ENCODE measurements at places on chromosomes 4 and X.
A peak's percentile ranks its signal among the peaks of the same experiment; 100 is the strongest.

GRCh38 chr4:26308568-26308967 lies 12.2 kb upstream of the RBPJ start:
- H3K4me1 ChIP-seq: no peaks in the 10 kb centered on the region
- H3K4me3 ChIP-seq: no peak overlapping the region
- no peak for DNase-seq
- H3K36me3 ChIP-seq: no peaks in the 10 kb centered on the region

GRCh38 chr4:15413623-15414019 lies 14.2 kb upstream of the C1QTNF7 start:
- H3K4me1 ChIP-seq: no peaks in the 10 kb centered on the region
- H3K4me3 ChIP-seq: no peak overlapping the region
- no peak for DNase-seq
- no peaks in the 10 kb centered on the region for H3K27me3 ChIP-seq
- peak overlapping the region; percentile 81 for H3K27ac ChIP-seq
- no peaks in the 10 kb centered on the region for H3K36me3 ChIP-seq

- peaks cover 5% of the 10 kb centered on the region for H3K4me1 ChIP-seq
- no peaks in the 10 kb centered on the region for H3K27me3 ChIP-seq
- H3K36me3 ChIP-seq: no peaks in the 10 kb centered on the region
- H3K4me3 ChIP-seq: no peak overlapping the region
- no peak overlapping the region for H3K27ac ChIP-seq
These were observed 20.5 kb downstream of the SEL1L3 start for GRCh38 chr4:25842229-25842845.

DNA sequence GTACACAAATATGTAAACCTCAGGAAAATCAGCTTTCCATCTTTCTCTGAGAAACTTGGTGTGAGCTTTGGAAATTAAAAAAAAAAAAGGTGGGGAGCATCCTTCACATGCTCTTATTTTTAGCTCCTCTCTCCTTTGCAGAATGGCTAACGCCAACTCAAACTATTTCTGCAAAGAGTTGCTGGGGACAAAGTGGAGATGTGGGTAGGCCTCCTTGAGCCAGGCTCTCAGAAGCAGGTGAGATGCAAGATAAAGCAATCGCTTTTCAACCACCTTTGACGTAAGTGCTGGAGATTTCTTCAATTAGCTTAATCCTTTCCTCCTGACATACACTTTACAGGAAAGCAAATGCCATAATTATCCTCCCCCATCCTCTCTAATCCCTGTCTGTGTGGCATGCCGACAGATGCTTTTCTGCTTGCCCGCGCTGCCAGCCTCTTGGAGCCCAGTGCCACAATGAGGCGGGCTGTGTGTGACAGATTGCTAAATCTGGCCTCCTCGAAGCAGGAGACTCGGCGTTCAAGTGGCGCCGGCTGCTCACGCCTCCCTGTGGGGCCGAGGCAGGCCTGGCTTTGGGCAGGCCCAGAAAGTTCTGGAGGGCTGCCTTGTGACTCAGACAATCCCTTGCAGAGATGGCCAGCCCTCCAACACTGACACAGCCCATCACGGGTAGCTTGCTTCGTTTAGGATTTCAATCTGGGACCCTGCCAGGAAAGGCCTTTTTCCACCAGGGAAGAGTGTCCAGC lies 64.9 kb upstream of the SOD3 start:
- H3K4me3 ChIP-seq: no peak overlapping the region
- DNase-seq: peak; percentile 15
- H3K27me3 ChIP-seq: no peaks in the 10 kb centered on the region
- H3K27ac ChIP-seq: no peak overlapping the region
- H3K4me1 ChIP-seq: no peaks in the 10 kb centered on the region

DNA sequence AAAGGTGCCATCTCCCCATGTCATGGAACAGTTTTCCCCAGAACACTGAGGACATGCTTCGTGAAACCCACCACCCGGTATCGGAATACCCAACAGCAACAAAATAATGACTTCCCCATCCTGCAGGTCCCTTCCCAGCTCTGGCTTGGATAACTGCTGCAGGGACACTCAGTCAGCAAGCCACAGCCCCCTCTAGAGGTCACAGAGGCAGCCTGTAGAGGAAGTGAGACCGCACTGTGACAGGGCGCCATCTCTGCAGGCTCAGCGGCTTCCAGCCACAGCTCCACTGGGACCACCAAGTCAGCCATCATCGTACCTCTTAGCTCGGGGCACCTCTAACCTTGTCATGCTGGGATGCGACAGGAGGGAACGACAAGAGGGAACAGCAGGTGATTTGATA lies 315.9 kb downstream of the LDB2 start:
- no peak for DNase-seq
- H3K36me3 ChIP-seq: no peaks in the 10 kb centered on the region
- H3K27ac ChIP-seq: no peak overlapping the region
- no peak overlapping the region for H3K4me3 ChIP-seq
- H3K4me1 ChIP-seq: no peaks in the 10 kb centered on the region

GRCh38 chr4:6087669-6088341 lies 69.6 kb upstream of the C4orf50 start:
- no peak overlapping the region for H3K27ac ChIP-seq
- H3K27me3 ChIP-seq: no peaks in the 10 kb centered on the region
- no peak for DNase-seq
- no peaks in the 10 kb centered on the region for H3K4me1 ChIP-seq

DNA sequence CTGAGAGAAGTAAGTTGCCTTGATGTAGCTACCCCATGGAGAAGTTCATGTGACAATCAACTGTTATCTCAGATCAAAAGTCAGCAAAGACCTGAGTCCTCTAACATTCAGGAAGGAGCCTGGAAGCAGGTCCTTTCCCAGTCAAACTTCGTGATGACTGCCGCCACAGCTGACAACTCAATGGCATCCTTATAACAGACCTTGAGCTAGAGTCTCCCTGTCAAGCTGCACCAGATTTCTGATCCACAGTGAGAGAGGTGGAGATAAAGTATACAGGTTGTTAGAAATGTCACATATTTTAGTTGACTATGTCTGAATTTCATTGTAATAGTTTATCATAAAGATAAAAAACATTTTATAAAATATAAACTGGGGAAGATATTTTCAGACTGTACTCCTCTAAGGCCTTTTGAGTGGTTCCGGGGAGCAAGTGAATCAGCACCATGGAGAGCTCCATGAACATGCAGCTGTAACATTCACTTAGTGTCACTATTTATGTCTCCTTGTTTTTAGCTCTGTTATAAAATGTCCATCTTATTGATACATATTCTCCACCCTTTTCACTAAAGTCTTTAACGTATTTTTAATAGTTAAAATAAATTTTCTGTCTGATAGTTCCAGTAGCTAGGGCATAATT lies 1653.5 kb upstream of the AGA start:
- no peak overlapping the region for H3K4me3 ChIP-seq
- no peaks in the 10 kb centered on the region for H3K4me1 ChIP-seq
- H3K27me3 ChIP-seq: no peaks in the 10 kb centered on the region

DNA sequence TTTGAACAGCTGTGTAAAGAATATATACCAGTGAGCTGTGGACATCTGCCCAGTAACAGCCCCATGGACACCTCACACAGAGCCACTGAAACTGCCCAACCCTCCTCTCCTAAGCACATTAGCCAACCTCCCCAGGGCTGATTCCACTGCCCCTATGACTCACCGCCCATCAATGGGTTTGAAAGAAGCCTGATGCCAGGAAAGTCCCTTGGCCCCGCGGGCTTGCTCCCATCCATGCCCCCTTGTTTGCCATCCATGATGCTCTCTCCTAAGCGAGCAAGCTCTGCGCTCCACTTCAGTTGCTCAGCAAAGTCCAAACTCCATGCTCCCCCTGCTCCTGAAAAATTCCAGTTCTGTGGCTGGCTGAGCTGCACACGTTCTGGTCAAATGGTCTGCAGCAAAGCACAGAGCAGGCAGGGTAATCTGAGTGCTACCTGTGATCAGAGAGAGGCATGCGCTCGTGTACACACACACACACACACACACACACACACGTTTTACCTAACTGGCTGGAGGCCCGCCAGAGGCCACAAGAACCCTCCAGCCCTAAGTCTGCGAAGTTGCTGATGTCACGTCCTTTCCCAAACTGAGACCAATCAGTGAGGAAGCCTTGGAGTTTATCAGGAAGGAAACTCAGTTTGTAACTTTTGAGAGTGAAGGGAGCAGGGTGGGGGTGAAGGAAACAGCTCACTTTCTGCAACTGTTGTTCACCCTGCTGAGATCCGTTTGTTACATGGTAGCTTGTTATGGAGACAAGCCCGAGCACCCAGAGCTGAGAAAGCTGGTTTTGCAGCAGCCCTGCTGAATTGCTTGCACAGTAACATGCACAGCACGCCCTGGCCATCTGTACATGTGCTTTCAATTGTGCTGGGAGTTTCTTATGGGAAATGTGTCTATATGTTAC lies at the start of gene ASB9:
Gene ASB9 (minus strand): TSS at position 466 of the 904 bp plus-strand sequence. CDS start 209 bp downstream, at position 257.
- H3K4me1 ChIP-seq: no peaks in the 10 kb centered on the region
- H3K27me3 ChIP-seq: no peaks in the 10 kb centered on the region
- no peaks in the 10 kb centered on the region for H3K36me3 ChIP-seq

DNA sequence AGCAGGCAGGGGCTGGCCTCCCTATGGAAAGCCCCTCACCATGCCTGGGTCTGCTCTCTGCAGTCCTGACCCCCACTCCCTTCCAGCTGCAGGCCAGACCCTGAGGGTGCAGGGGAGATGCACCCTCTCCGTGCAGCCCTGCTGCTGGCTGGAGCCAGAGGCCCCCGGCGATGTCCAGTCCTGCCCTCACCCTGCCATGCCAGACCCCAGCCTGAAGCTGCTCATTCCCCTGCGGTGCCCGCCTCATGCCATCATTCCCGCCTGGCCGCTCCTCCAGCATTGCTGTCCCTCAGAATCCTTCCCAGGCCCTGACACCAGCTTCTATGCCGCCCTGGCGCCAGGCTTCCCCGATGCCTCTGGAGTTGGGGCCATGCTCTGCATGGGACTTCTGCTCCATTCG lies 72.4 kb downstream of the SORCS2 start:
- no peak overlapping the region for H3K4me3 ChIP-seq
- DNase-seq: no peak
- H3K27me3 ChIP-seq: no peaks in the 10 kb centered on the region
- no peaks in the 10 kb centered on the region for H3K4me1 ChIP-seq
- H3K27ac ChIP-seq: no peak overlapping the region
- H3K36me3 ChIP-seq: no peaks in the 10 kb centered on the region

DNA sequence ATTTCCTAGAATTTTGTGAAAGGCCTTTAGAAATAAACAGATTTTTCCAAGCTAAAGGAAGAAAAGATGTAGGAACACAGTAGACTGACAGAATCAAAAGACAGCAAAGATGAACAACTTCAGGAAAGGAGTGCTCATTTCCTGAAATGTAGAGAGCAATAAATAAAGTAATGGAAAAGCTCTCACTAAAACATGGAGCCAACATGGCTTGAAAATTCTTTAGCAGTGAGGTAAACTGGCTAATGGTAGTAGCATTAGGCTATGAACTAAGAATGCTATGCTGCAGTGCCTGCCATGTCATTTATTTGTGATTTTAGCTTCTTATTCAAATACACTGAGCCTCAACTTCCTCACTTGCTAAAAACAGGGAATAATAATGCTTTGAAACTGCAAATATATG lies 108.7 kb downstream of the IQCM start:
- H3K4me1 ChIP-seq: no peaks in the 10 kb centered on the region
- H3K27ac ChIP-seq: no peak overlapping the region
- H3K4me3 ChIP-seq: no peak overlapping the region

DNA sequence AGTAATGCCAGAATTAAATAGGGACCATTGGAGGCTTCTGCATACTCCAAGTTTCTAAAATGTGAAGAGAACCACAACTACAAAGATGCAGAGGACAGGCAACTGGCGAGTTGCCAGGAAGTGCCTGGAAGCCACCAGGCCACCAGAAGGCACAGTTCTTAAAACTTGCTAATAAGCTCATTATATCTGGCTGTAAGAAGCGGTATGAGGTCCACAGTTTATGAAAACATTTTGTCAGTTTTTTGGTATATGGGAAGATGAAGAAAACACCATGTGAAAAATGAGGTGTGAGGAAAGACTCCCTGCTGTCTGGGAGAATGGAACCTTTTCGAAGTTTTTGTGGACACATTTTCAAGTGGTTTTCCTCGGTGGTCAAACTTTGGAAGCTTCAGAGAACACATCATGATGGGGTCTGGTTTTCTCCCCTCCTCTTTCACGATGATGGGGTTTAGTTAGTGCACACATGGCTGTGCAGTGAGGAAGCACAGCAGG lies 202.7 kb downstream of the NR3C2 start:
- DNase-seq: no peak
- no peaks in the 10 kb centered on the region for H3K27me3 ChIP-seq
- no peak overlapping the region for H3K27ac ChIP-seq
- no peaks in the 10 kb centered on the region for H3K4me1 ChIP-seq
- H3K36me3 ChIP-seq: no peaks in the 10 kb centered on the region

- H3K4me1 ChIP-seq: peaks cover 10% of the 10 kb centered on the region
- H3K27ac ChIP-seq: no peak overlapping the region
- no peak overlapping the region for H3K4me3 ChIP-seq
- no peaks in the 10 kb centered on the region for H3K36me3 ChIP-seq
These were observed 49.5 kb upstream of the LNX1 start for GRCh38 chr4:53640576-53641453.

DNA sequence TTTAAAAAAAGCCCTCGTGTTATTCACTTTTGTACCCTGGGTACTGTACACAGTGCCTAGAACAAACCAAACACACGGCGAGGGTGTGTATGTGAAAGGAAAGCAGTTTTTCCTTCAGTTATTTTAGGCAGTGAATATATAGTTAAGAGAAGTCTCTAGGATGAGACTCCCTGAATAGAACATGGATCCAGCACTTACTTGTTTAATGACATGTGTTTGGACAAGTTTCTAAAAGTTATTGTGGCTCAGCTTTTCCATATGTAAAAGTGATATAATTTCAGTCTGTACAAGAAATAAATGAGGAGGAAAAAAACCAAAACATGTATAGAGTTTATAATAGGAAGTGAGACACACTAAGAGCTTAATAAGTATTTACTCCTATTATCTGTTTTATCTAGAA lies 273.2 kb downstream of the ADGRL3 start:
- peaks cover 4% of the 10 kb centered on the region for H3K4me1 ChIP-seq
- no peak overlapping the region for H3K27ac ChIP-seq
- H3K4me3 ChIP-seq: no peak overlapping the region
- no peak for DNase-seq
- no peaks in the 10 kb centered on the region for H3K27me3 ChIP-seq
- H3K36me3 ChIP-seq: no peaks in the 10 kb centered on the region

GRCh38 chr4:118879409-118879808 lies 9.2 kb upstream of the SYNPO2 start:
- no peak for DNase-seq
- H3K27ac ChIP-seq: no peak overlapping the region
- H3K36me3 ChIP-seq: no peaks in the 10 kb centered on the region
- H3K4me3 ChIP-seq: no peak overlapping the region

- no peak overlapping the region for H3K4me3 ChIP-seq
- no peaks in the 10 kb centered on the region for H3K36me3 ChIP-seq
- no peak overlapping the region for H3K27ac ChIP-seq
- H3K27me3 ChIP-seq: no peaks in the 10 kb centered on the region
These were observed 37.1 kb downstream of the EFNB1 start for GRCh38 chrX:68865926-68866325.

GRCh38 chr4:77567549-77567948 lies 38.1 kb upstream of the CXCL13 start:
- no peak overlapping the region for H3K4me3 ChIP-seq
- no peak overlapping the region for H3K27ac ChIP-seq
- no peaks in the 10 kb centered on the region for H3K27me3 ChIP-seq
- DNase-seq: no peak
